ENCODE measurements at places on chromosomes 16 and 17.

DNA sequence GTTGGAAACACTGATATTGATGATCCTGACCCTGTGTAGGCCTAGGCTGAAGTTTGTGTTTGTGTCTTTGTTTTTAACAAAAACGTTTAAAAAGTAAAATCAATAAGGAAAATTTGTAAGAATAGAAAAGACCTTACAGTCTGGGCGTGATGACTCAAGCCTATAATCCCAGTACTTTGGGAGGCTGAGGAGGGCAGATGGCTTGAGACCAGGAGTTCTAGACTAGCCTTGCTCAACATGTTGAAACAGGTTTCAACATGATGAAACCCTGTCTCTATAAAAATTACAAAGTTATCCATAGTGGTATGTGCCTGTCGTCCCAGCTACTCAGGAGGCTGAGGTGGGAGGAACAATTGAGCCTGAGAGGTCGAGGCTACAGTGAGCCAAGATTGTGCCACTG, 18.3 kb upstream of the TOM1L1 start:
- no peak for DNase-seq

DNA sequence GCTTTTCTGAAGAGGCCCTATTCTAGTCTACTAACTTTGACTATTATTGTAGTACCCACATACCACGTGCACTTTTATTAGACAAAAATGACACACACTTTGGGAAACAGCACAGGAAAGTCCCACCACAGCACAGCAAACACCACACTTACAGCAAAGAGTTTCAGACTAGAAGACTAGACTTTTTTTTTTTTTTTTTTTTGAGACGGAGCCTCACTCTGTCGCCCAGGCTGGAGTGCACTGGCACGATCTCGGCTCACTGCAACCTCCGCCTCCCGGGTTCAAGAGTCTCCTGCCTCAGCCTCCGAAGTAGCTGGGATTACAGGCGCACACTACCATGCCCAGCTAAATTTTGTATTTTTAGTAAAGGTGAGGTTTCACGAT, 20.1 kb downstream of the YWHAE start:
- no peak for DNase-seq

GRCh38 chr17:41633556-41634199, 9.3 kb upstream of the KRT17 start:
- no peak for DNase-seq

- DNase-seq, result no peak
These were observed 338.9 kb upstream of the C16orf82 start for GRCh38 chr16:26727848-26728247.

DNA sequence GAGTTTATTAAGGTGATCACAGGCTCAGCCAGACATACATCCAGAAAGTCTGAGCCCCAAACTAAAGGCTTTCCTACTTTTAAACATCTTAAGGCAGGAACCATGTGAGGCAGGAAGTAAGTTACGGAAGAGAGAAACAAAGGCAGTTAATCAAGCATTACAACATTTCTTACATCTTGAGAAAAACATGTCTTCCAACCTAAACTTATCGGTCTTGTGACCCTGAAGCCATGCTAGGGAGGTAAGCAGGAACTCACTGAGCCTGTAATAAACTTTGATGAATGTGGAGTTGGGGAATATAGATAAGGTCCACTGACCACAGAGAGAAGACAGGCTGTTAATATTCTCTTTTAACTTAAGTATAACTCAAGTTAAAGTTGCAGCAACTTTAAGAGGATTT, 3.5 kb upstream of the ACSM3 start:
- no peak for DNase-seq

DNA sequence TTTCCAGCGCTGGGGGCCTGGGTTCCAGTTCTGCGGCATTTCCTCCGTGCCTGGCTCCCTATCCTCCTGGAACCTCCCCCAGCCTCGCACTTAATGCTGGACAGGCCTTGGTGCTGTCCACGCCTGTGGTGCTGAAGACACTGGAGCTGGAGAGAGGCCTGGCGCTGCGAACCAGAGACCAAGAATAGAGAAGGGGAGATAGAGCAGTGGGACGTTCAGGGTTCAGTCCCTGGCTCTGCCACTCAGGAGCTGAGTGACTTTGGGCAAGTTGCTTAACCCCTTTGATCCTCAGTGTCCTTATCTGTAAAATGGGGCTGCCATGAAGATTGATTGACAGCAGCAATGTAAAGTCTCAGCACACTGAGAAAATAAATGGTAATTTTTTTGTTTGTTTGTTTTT, 11.9 kb downstream of the SBK1 start:
- peak; percentile 29 for DNase-seq

DNA sequence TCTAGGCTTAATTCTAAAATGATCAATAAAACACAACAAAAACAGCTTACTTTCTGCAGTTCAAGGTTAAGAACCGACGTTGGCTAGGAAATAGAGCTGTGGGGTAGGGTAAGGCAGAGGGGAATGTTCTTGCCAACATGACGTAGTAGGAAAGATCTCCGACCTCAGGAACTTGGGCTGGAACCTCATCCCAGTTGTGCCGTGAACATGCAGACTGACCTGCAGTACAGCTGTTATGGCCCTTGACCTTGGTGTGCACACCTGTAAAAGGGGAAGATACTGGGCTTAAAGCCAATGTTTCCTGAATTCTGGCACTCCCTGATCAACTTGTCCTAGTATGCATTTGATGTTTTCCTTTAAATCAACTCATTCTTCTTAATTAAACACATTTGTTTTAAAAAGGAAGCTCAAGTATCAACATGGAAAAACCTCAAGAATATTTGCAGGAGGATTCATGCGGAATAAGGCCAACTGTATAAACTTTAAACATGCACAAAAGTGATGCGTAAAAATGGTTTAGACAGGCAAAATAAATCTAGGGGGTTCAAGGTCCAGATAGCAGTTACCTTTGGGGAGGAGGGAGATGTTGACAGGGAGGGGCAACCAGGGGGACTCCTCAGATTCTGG, 14.2 kb upstream of the SLC6A2 start:
- no peak for DNase-seq

- DNase-seq, result no peak
These were observed 272.7 kb downstream of the SOX9 start for GRCh38 chr17:72393553-72393952.

DNA sequence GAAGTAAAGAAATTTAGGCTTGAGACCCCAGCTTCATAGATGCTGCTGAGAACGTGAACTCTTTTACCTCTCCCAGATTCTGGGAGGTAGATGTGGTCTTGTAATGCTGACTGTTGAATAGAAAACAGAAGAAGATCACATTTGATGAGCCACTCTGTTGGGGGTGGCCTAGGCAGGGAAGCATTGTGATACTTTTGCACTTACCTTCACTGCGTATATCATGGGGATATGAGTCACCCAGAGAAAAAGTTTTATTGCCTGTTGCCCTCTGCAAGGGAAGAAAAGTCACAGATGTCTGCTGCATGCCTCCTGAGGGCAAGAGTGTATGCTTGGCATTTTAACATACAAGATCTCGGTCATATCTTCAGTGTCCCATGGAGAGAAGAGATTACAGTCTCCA, 365.4 kb downstream of the SNX29 start:
- no peak for DNase-seq

DNA sequence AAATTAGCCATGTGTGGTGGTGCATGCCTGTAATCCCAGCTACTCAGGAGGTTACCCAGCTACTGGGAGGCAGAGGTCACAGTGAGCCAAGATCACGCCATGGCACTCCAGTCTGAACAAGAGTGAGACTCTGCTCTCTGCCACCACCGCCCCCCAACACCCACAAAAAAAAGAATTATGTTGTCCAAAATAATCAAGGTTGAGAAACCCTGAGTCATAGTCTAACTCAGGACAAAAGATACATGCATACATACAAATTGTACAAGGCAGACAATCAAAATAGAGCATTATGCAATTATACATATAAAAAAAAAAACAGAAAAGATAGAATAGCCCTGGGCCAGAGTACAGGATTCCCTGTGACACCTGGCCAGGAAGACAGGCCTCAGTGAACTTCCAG, 6.6 kb upstream of the KPNB1 start:
- DNase-seq, result no peak

DNA sequence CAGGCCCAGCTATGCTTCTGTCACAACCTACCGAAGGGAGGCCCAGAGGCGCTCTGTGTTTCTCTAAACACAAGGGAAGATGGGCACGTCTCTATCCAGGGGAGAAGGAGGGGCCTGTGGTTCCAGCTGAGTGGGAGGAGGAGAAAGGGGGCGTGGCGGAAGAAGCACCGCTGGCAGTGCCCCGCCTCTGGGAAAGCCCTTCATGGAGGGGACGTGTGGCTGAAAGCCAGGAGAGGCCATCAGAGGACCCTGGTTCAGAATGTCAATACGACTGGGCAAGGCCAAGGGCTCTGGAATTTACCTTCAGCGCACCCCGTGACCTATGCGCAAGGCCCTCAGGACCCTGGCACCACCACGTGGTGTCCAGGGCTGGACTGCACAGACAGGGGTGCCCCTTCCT, 12.3 kb upstream of the SLC38A8 start:
- DNase-seq, result no peak

GRCh38 chr17:34254651-34255380, at the start of gene CCL2:
Gene CCL2 (plus strand): TSS chr17:34255285. CDS start chr17:34255350, 65 bp downstream.
- no peak for DNase-seq

GRCh38 chr16:84898447-84898846, 78.7 kb downstream of the CRISPLD2 start:
- DNase-seq, result no peak

- no peak for DNase-seq
These were observed 17.1 kb upstream of the CD300A start for GRCh38 chr17:74449306-74449705.

- DNase-seq, result no peak
These were observed 76.8 kb upstream of the LGALS9 start for GRCh38 chr17:27554152-27554551.

- DNase-seq, result no peak
These were observed 76.4 kb downstream of the GPR139 start for GRCh38 chr16:19997264-19997663.

GRCh38 chr16:78553268-78554039, 454.0 kb downstream of the WWOX start:
- DNase-seq, result no peak

GRCh38 chr16:30723725-30724355, 24.4 kb upstream of the PHKG2 start:
- DNase-seq, result no peak

All from activated CD4-positive, alpha-beta T cell treated with anti-CD3 and anti-CD28 coated beads, Interleukin-2, amount 10 ng/mL, durations not matched to agents 7 days and 5 days (primary cell).